Fibroblast of lung (primary cell): ENCODE measurements at places on chromosomes 2 and 18.

GRCh38 chr2:241577413-241578122 is 19.0 kb downstream of the BOK start:
- DNase-seq = peak; percentile 51

- peak; percentile 89 for DNase-seq
Measured at GRCh38 chr2:163735685-163736432, at the start of gene FIGN. FIGN (minus strand) TSS chr2:163736008; CDS start chr2:163734927, 1,081 bp downstream.

- no peak for DNase-seq
Measured at GRCh38 chr2:80364524-80365212, 60.1 kb upstream of the LRRTM1 start.

DNA sequence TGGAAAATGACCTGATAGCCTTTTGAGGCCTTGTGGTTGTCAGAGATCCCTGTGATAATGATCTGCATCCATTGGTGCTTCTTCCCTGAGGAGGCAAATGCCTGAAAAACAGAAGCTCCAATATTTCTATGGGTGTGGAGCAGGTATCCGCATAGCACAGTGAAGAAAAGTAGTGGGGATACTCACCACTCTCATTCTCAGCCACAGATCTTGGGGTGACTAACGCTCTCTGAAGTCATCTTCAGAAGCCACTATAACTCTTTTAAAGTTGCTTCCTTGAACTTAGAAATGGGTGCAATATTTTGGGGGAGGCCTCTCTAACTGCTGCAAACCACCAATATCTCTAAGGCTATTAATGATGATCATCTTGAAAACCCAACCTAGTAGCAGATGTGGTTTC is 46.2 kb downstream of the ARHGAP15 start:
- no peak for DNase-seq

DNA sequence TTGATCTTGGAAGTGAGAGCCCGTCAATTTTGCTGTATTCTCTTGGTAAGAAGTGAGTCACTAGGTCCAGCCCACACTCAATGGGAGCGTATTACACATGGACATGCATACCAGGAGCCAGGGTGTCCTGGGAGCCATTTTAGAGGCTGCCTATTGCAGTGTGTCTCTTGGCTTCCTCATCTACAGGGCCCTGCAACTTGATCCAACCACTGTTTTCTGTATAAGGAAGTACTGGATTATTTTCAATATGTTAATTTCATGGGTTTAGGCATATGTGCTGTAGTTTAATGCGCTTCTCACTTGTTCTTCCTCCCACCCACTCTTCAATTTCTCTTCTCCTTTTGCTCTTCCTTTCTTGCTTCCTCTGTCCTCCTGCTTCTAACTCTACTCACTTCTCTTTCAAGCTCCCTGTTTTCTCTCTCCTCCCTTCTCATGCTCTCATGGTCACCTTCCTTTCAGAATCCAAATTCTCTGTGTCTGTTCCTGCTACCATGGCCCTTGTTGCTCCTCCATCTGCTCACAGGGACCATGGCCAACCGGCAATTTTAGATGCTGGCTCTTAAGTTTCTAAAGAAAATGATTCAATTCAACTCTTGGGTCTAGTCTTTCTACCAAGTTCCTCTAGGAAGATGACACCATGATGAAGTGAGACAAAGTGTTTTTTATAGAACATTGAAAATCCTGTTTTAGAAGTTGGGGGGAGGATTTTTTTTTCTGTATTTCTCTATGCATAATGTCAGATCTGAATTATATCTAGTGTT is 152.0 kb upstream of the ZEB2 start:
- no peak for DNase-seq

DNA sequence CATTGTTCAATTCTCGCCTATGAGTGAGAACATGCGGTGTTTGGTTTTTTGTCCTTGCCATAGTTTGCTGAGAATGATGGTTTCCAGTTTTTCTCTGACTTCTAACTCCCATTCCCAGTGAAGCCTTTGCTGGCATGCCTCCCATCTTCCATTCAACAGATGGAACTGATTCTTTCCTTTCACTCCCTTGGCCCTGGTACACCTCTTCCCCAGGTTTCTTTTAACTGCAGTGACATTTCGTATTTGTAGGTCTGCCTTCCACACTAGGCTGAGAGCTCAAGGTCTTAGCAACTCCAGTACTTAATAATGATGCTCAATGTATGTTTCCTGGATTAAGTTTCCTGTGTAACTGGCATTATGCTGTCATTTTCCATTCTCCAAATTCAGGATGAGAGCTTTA is 48.5 kb downstream of the GAREM1 start:
- no peak for DNase-seq

DNA sequence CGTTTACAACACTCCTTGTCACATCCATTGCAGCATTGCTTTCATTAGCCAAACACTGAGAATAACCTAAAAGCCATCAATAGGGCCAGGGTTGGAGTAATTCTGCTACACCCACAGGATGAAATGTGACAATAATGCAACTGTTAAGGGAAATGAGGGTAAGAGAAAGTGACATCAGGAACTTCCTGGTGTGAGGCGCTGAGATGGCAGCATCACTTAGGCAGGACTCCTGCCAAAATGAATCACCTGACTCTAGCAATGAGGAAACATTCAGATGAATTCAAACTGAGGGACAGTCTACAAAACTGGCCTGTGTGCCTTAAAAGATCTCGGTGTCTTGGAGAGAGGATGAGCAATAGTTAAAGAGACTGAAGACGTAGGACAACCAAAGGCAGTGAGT is 115.6 kb upstream of the AGAP1 start:
- DNase-seq = peak; percentile 23

DNA sequence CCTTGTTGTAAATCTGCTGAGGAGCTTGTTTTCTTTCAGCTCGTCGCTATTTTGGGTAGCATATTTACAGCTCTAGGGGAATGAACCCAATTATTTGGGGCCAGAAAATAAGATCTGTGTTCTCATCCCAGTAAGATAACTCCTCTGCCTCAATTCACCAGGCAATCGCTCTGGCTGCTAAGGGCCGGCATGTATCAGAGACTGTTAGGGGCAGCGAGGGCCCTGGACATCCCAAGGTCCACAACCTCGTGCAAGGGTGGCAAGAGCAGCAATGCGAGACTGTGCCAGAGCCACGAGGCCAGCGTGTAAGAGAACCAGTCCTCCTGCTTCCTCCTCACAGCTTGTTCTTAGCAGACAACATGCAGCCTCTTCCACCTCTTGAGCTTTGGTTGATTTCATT is 66.1 kb downstream of the DDX1 start:
- no peak for DNase-seq

- no peak for DNase-seq
Measured at GRCh38 chr2:189982780-189983394, 79.6 kb downstream of the MSTN start.

GRCh38 chr2:195664528-195664927 is 7.5 kb downstream of the SLC39A10 start:
- DNase-seq = no peak

DNA sequence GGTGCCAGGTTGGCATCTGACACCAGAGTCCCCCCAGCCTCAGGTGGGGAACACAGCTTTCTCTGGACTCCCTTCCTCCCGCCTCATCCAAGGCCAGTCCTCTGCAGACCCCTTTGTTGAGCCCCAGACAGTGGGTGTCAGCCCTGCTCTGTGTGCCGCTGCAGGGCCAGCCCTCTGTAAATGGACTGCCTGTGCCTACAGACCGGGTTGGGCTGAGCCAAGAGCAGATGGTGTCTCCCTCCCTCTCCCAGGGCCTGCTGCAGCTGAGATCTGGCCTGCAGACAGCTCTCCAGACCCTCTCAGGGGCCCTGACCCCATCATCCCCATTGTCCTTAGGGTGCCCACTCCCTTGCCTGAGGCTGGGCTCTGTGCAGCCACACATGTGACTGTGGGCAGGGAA is 160.8 kb downstream of the KLHL29 start:
- DNase-seq = no peak

GRCh38 chr2:10499275-10499907 is 51.3 kb upstream of the ODC1 start:
- no peak for DNase-seq

DNA sequence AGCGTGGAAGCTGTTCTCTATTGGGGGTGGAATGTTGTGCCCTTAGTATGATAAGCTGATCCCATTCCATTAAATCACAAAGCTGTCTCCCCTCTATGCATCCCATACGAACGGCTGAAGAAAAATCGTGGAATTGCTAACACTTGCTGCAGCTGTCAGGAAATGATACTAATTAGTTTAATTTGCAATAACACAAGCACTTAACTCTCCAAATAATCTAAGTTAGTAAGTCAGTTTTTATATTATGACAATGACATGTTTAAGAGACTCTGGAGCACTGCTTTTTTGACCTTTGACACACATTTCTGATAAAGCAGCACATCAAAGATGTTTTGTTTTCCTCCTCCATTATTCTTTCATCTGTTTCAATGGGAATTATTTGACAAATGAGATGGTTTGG is 123.7 kb upstream of the SATB2 start:
- DNase-seq = no peak

DNA sequence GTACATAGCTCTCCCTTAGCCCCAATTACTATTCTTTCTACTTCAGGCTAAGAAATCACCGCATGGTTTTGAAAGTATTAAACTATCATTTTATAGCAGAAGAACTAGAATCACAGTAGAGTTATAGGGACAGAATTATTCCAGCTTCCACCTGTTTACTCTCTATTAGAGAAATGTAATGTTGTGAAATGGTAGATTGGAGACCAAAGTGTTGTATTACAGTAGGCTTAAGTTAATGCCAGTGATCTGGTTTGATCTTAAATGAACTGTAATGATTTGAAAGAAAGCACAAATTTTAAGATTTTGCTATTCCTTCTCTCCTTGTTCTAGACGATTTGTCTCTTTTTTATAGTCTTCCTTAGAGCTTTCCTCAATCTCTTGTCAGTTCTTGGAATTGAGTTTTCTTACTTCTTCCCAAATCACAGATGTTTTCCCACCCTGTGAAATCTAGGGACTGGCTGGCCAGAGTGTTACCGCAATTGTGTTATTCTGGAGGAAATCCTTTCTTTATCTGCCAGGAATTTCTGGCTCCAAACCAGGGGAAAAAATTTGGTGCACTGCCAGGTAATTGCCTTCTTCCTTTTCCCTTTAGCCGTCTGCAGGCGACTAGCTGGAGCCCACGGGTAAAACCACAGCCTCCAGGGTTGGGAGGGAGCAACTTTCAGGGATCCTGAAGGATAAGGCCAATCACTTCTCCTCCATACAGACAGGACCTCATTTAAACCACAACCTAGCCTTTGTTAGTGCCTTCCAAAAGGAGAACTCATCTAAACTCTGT is 51.7 kb downstream of the NOP58 start:
- DNase-seq = peak; percentile 94

- DNase-seq = peak; percentile 58
Measured at GRCh38 chr2:221518201-221518934, 53.7 kb downstream of the EPHA4 start.

- no peak for DNase-seq
Measured at GRCh38 chr2:130390460-130391057, 34.7 kb downstream of the PTPN18 start.

DNA sequence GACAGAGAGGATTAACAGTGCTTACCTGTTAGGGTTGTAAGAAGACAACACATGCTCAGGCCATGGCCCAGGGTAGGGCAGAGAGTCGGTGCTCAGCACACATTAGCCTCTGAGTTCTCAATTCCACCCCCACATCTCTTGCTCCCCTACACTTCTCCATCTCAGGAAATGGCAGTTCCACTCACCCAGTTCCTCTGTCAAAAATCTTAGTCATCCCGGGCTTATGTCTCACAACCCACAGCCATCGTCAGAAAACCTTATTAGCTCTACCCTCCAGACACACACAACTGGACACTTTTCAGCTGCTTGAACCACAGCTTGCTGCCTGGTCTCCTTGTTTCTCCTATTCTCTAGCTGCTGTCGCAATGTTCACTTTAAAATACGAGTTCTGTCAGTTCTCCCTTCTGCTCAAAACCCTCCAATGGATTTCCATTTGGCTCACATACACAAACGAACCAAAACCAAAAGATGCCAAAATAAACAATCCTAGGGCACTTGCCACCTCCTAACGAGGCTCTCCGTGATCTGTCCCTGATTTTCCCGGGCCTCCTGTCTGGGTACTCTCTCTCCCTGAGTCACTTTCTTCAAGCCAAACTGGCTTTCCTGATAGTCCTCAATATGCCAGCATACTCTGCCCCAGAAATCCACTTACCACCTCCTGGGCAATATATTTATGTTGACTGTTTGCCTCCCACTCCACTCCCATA is 89.7 kb downstream of the KCTD1 start:
- DNase-seq = peak; percentile 81

- no peak for DNase-seq
Measured at GRCh38 chr2:50661682-50662081, 370.2 kb downstream of the NRXN1 start.

DNA sequence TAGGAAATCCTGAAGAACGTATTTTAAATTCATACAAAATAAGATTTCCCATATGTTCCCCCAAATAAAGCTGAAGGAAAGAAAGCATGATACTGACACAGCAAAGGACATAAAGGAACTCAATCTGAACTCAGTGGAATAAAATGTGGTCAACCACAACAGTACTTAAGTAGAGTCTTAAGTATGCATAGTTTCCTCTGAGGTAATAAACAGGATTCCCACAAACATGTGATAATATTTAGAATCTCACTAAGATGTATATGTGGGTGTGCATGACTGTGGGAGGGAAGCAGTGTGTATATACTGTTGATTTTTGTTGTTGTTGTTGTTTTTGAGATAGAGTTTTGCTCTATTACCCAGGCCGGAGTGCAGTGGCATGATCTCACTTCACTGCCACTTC is 69.3 kb downstream of the NOL10 start:
- DNase-seq = peak; percentile 71

GRCh38 chr2:221097568-221097915 is 474.6 kb downstream of the EPHA4 start:
- peak; percentile 62 for DNase-seq
